Urinary bladder (tissue), 4 donors: ENCODE measurements at places on chromosomes 3 and 15. TPM values are rescaled to one million over a fixed set of nuclear protein-coding genes. Genes with fewer than 3 reads are reported as not detected.
A peak's percentile ranks its signal among the peaks of the same experiment; 100 is the strongest.

GRCh38 chr3:148158210-148158609 lies 539.5 kb upstream of the AGTR1 start:
- DNase-seq = no peak

DNA sequence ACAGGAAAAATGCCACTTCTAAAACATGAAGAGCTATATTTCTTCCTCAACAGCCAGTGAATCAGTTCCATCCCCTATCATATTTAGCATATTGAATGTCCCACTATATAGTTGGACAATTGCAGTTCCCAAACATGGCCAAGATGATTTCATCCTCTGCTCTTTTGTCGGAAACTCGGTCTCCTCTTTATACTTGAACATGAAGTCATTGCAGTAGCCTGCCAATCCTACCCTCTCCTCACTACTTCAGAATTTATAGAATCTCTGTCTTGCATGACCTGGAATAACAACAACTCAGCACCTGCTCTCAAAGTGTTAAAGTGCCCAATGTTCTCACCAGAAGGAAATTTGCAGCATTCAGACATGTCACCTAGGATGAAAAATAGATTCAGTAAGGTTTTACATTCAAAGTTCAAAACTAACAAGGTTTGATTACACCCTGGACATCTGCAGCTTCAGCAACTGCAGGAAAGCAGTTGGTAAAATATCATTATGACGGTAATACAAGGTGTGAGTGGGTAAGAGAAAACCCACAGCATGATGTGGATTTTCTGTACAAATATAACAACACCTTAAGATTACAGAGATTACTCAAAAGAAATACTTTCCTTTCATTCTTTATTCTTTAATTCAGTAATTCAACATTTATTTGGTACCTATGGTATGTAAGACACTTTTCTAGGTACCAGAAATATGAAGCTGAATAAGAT lies 52.5 kb downstream of the TP63 start:
- DNase-seq = no peak

- no peak for DNase-seq
These were observed 57.5 kb downstream of the NEO1 start for GRCh38 chr15:73109765-73110164.

- DNase-seq = no peak
These were observed 28.6 kb upstream of the CEMIP start for GRCh38 chr15:80750575-80750974.

- no peak for DNase-seq
These were observed 43.4 kb downstream of the UMPS start for GRCh38 chr3:124773351-124774326.

DNA sequence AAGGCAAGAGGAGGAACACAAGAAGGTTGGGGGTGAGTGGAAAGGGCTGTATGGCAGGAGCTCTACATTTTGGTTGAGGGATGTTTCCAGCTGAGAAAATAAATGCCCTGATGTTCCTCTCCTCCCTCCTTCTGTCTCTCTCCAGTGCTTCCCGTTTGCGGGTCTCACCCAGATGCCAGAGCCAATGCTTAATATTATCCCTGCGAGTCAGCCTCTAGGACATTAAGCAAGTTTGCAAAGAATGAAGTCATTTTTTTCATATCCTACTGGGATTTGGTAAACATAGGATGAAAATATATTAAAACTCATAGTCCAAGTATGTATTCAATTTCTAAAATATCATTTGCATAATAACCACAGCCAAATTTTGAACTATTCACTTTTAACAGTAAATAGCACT lies 295.9 kb downstream of the CADM2 start:
- no peak for DNase-seq

DNA sequence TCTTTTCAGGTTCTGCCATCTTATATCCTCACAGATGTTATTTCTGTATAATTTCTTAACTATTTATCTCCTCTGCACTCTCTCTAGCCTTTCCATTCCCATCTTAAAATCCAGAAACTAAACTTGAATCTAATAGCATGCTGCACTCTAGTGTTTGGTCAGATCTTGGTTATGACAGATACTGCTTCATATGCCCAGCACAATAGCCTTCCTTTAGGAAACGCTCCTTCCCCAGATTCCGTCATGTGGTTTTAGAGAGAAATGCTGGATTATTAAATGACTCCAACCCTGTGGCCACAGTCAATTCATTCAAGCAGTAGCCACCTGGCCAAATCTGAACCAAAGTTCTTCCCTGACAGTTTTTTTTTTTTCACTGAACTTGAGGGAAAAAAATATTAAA lies 19.4 kb downstream of the RASGRP1 start:
- no peak for DNase-seq

DNA sequence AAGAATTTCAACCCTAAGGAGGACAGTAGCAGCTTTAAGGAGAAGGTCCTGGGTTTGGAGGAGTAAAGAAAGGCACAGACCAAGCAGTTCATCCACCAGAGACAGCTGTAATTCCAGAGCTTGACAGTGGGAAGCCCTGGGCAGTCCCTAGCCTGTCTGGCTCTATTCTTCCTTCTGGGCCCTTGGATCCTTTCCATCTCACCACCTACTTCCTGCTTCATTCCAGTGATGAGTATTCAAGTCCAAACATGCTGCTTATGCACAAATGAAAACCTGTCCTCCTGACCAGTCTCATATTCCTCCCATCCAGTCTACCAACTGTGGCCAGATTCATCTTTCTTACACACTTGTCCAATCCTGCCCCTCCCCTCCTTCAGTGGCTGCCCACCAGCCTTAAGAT lies 171.4 kb downstream of the CNTN3 start:
- DNase-seq = no peak

DNA sequence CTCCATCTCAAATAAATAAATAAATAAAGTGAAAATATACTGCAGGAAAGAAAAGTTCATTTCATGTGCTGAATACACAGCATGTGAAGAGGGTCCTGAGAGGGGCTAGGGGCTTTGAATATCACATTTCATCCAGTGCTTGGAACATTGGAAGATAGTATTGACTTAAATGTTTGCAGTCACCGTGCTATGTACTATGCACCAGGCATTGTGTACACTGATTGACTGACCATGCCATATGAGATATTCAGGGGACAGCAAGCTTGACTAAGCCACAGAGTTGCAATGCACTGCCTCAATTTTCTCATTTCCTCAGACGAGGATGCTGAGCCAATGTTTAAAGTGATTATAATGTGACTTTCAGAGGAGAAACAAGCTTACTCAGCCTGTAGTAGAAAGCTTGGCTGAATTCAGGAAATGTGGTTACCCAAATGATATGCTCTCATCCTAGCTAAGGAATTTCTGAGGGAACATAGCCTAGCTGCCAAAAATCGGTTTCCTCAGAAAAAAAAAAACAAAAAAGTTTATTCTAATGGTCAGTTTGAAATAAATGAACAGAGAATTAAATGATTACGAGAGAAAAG lies 557.9 kb downstream of the FGF12 start:
- DNase-seq = no peak

- DNase-seq = no peak
These were observed 56.2 kb downstream of the EIF3J start for GRCh38 chr15:44593042-44593736.

- DNase-seq = no peak
These were observed 170.9 kb downstream of the PLCL2 start for GRCh38 chr3:17055374-17056276.

GRCh38 chr3:180782195-180782984 lies 103.1 kb upstream of the CCDC39 start:
- DNase-seq = no peak

- DNase-seq = no peak
These were observed 44.1 kb upstream of the ICE2 start for GRCh38 chr15:60523056-60523455.

- no peak for DNase-seq
These were observed 70.1 kb downstream of the CEMIP start for GRCh38 chr15:80849308-80849707.

DNA sequence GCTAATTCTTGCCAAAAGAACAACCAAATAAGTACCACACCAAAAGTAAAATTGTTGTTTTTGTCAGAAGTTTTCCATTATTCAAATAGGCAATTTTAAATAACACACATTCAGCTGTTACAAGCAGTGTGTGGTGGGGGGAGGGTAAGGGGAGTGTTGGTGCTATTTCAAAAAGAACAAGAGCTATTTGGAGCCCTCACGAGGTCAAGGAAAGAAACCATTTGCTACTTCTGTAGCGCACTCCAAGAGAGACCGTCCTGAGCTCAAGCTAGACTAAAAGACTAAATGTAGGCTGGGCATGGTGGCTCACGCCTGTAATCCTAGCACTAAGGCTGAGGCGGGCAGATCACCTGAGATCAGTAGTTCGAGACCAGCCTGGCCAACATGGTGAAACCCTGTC lies 21.2 kb upstream of the IGF2BP2 start:
- DNase-seq = no peak

DNA sequence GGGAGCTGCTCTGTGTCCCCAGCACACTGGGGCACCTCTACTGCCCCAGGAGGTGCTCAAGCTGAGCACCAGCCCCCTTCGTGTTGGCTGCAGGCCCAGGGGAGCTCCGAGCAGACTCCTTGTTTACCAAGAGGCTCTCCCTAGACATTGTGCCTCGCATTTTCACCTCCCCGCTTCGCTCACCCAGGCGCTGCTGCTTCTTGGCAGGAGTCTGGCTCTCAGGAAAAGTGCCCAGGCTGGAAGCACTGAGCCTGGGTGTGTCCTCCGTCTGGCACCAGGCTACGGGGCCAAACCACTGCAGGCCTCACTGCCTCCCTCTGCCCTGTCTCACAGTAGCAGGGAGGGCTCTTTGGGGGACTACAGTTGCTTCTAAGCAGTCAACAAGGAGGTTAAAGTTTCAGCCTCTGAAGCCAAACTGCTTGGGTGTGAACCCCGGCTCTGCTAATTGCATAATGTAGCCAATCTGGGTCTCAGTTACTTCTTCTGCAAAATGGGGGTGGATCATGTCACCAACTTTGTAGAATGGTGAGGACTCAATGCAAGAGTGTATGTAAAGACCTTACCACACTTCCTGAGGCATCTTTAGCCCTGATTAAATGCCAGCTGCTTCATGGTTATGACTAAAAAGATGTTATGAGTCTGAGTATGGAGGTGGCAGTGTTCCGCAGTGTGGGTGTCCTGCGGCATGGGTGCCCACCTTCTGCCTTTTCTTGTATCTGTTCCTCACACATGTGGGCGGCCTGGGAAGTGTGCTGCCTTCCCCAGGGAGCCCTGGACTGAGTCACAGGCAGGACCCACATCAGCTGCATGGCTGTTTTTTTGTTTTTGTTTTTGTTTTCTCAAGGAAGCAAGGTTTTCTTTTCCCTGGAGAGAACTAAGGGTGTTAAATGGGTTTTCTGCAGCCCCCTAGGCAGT lies 88.9 kb downstream of the CLSTN2 start:
- no peak for DNase-seq

- DNase-seq = no peak
These were observed 68.7 kb downstream of the IL12A start for GRCh38 chr3:160057331-160057730.

GRCh38 chr3:123331006-123331405 lies 117.9 kb downstream of the ADCY5 start:
- no peak for DNase-seq

DNA sequence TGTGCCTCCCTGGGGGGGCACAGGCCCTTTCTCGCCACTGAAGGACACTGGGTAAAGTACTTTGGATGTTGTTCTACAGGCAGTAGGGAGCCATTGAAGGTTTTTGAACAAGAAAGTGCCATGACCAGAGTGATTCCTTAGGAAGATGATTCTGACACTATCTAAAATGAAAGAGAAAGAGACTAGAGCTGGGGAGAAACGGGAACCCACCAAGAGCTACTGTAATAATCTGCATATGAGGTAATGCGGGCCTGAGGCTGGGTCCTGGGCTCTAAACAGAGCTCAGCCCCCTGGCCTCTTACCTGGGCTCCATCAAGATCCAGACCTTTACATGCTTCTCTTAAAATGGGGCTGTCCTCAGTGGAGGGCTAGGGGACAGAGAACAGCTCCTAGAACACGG lies 24.9 kb downstream of the GRK7 start:
- no peak for DNase-seq

DNA sequence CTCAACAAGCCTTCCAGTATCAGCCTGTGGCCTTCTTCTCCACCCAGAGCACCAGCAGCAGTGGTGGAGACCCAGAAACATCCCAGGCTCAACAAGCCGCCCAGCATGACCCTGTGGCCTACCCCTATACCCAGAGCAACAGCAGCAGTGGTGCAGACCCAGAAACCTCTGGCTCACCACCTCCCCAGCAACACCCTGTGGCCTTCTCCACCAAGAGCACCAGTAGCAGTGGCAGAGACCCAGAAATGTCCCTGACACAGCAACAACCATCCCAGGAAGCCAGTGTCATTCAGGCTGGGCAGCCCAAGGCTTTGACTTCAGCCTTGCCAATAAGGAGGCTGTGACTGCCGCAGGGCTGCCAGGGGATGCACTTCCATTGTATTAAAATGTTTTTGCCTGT lies 16.3 kb upstream of the EMC3 start:
- no peak for DNase-seq

- DNase-seq = no peak
These were observed 300.7 kb downstream of the TUSC7 start for GRCh38 chr3:117010318-117010717.

- no peak for DNase-seq
These were observed 75.9 kb downstream of the RAB7A start for GRCh38 chr3:128801779-128802380.

- DNase-seq = no peak
These were observed 113.8 kb downstream of the SENP2 start for GRCh38 chr3:185699927-185700326.

- DNase-seq = no peak
These were observed 95.7 kb downstream of the LINGO1 start for GRCh38 chr15:77537006-77537405.

DNA sequence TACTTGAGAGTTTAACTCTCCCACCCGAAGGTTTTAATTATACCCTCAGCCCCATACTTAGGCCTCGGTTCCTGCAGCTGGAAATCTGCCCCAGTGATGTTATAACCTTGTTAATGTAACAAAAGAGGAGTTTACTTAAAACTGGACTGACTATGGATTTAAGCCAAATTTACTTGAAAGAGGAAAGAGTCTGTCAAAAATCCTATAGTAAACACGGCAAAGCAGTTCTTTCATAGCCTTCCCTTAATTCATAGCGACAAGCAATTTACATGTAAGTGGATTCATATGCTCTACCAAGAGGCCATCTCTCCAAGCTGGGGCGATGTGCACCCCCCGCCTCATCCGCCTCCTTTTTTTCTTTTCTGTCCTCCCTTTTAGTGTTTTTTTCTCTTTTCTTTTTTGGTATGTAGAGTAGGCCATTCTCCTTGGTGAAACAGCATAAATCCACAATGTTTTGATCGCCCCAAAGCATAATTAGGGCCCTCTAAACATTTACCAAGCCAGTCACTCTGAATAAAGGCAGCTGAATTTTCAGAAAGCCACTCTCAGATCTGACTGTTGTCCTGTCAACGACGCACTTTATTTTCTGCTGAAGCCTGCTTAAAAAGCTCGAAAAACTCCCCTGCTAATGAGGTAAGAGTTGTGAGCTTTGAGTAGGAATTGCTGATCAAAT lies 373.1 kb upstream of the WNT5A start:
- peak; percentile 43 for DNase-seq

The GNAT1 gene
- not detected for total RNA-seq

The LIPC gene
- total RNA-seq = 1.2 TPM

The GASK1A gene
- total RNA-seq = 25.1 TPM

The ALPK3 gene
- total RNA-seq = 7.2 TPM

The CPN2 gene
- not detected for total RNA-seq
